ENCODE measurements at places on chromosomes 7 and 10. TPM values are rescaled to one million over a fixed set of nuclear protein-coding genes. Genes with fewer than 3 reads are reported as not detected.

Gene STOX1
- total RNA-seq = 0.12 TPM

Gene ZNF25
- total RNA-seq = 13.1 TPM

Gene RPEL1
- not detected for total RNA-seq

Gene TAS2R4
- 0.61 TPM for total RNA-seq

Gene CNTNAP2
- total RNA-seq = 0.65 TPM

Measured in hair follicle dermal papilla cell (primary cell).